Effector memory CD4-positive, alpha-beta T cell (primary cell): ENCODE measurements at places on chromosomes 13 and 19.

DNA sequence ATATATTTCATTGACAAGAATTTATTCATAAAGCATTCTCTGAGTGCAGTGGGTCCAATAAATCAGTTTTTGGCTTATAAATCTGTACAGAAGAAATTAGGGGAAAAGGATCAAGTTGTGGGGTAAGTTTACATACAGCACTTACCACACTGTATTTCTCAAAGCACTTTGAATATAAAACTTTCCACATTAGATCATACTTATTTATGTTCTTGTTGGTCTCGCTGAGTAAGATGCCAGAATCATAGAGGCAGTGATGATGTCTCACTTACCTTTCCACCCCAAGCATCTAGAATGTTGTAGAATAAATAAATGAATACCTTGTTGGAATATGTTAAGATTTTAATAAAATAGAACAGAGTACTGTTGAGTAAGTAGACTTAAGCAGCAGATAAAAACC lies 279.1 kb downstream of the PCDH20 start:
- no peak for DNase-seq

GRCh38 chr19:11506101-11506555 lies 489 bp upstream of the ZNF653 start:
- DNase-seq, result no peak

- DNase-seq, result no peak
These were observed 70.1 kb downstream of the CAB39L start for GRCh38 chr13:49373716-49374115.

DNA sequence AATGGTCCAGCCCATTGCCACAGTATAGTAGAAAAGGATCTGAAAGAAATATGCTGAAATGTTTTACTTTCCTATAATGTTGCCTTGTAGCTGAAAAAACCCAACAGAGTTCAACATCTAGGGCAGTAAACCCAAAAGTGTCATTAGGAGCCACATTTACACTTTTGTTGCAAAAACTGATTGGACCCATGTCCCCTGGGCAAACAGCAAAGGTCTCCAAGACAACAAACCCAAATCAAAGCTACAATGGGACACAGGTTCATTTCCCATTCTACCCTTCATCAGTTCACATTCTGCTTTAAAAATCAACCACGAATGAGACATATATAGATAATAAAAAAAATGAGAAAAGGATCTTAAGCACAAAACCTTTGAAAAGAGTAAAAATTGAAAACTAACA lies 744.8 kb downstream of the PCDH17 start:
- no peak for DNase-seq

DNA sequence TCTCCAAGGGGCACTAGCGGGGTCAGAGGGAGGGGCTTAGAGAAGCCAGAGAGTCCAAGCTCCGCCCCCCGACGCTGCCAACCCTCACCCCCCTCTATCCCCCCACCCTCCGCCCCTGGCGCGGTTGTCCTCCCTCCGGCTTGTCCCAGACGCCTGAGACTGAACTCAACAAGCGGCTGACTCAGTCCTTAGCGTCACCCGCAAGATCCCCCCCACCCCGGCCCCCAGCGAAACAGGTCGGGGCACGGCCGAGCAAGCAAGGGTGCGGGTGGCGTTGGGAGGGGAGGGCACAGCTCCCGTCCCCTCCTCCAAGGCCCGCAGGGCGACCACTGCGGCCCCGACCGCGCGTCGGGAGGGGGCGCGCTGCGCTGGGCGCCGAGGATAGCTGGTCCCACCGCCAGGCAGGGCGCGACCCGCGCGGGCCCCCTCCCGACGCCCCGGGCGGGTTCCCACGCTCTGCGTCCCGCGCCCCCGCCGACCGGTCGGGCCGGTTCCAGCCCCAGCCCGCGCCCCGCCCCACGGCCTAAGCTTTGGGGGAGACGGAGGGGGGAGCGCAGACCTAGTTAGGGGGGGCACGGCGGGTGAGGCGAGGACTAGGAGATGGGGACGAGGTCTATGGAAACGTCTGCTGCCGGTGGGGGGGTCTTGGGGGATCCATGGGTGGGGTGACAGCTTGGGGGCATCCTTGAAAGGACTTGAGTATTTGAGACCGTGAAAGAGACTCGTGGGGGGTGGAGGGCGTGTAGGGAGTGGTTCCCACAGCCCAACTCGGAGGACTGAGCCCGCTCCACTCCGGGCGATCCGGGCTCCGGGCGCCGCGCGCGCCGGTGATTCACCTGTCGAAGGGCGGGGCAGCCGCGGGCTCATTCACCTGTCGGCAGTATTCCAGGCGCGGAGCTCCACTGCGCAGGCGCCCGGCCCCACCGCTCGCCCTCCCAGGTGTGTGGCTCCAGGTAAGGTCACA lies 5.1 kb downstream of the NOTCH3 start:
- no peak for DNase-seq

- no peak for DNase-seq
These were observed 9.0 kb downstream of the SLC27A1 start for GRCh38 chr19:17479325-17479791.

DNA sequence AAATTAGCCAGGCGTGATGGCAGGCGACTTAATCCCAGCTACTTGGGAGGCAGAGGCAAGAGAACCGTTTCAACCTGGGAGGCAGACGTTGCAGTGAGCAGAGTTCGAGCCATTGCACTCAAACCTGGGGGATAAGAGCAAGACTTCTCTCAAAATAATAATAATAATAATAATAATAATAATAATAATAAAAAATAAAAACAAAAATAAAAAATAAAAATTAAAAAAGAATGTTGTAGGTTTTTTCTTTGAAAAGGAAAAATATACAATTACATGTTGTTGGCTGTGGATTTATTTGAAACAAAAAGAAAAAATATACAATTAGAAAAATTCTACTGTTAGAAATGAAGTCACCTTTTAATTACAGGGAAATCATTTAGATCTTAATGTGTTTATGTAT lies 11.5 kb upstream of the PRODH2 start:
- no peak for DNase-seq

- no peak for DNase-seq
These were observed 24.8 kb downstream of the UPF1 start for GRCh38 chr19:18856385-18857126.

GRCh38 chr13:102405499-102406100 lies 3.8 kb upstream of the FGF14 start:
- no peak for DNase-seq

DNA sequence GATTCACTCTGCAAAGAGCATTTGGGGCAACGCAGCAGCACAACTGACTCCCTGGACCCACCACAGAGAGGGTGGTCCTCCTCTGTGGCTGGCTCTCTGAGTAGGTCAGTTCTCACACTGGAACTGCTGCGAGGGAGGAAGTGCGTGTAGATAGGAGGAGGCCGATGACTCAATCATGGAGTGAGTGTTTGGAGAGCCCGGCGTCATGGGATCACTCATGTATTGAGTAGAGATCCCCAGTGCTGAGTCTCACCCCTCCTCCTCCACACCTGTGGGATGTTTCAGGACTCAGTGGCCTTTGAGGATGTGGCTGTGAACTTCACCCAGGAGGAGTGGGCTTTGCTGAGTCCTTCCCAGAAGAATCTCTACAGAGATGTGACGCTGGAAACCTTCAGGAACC lies 8.9 kb downstream of the ZNF101 start:
- DNase-seq, result no peak

GRCh38 chr13:82976499-82976898 lies 905.8 kb downstream of the SLITRK1 start:
- DNase-seq, result no peak

DNA sequence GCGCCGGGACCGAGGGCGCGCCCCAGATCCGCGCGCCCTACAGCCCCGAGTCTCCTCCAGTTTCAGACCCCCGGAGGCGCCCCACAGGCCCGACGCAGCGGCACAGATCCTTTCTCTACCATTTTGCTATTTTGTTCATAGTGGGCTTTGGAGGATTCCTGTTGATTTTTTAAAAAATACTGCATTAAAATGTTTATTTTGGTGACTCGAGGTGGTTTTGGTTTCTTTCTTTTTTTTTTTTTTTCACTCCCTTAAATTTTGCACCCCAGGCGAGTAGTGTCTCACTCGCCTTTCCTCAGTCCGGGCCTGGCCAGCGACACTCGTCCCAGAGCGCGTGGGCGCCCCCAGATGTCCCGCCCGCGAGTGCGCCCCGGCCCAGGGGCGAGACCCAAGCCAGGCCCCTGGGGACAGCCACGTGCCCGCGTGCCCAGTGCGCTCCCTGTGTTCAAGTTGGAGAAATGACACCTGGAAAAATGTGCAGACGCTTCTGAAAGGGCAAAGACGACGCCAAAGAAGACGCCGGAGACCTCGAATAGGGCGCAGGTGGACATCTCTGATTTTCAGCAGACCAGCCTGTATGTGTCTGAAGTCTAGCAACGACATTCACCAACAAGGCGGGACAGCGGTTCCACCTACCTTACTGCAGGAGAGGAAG lies 471 bp upstream of the INSR start:
- DNase-seq, result no peak

DNA sequence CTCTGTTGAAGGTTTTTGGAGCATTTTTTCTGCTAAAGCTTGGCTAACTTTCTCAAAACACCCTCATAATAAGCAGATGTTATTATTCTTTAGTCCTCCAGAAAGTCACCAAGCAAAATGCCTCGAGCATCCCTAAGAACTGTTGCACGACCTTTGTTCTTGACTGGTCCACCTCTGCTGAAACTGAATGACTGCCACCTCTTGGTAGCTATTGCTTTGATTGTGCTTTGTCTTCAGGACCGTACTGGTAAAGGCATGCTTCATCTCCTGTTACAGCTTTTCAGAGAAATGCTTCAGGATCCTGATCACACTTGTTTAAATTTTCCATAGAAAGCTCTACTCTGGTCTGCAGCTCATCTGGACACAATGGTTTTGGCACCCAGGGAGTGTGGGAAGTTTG lies 254.8 kb downstream of the DCT start:
- no peak for DNase-seq

GRCh38 chr13:22017226-22017625 lies 346.4 kb downstream of the FGF9 start:
- no peak for DNase-seq

DNA sequence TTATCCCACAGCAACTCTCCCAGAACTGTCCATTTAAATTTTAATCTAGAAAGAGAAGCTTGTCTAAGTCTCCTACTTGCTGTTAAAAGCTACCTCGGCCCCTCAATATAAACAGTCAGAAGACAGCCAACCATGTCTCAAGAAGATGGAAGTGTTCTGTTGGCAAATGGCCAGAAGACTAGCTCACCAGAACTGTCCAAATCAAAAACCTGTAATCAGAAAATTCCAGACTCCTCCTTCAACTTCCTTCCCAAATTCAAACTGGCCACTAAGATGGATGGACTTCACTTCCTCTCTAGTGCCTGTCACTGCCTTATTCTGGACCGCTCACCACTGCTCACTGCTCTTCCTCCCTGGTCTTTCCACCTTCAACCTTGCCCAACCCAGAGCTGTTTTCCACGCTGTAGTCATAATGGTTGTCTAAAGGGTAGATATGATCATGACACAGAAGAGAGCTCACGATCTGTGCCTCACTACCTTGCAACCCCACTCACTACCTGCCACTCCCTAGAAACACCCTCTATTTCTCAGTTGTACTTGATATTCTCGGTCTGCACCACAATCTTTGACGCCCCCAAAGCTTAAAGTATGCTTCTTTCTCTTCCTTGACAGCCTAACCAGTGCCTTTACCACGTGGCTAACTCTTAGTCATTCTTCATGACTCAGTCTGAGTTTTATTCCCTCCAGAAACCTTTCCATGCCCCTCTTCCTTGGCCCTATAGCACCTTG lies 9.2 kb downstream of the FGF14 start:
- DNase-seq, result no peak

GRCh38 chr13:27211771-27212364 lies 39.5 kb upstream of the RPL21 start:
- no peak for DNase-seq

- no peak for DNase-seq
These were observed 24.8 kb downstream of the MAST3 start for GRCh38 chr19:18122424-18122823.

- no peak for DNase-seq
These were observed 40.0 kb upstream of the FOXO1 start for GRCh38 chr13:40706439-40706838.

DNA sequence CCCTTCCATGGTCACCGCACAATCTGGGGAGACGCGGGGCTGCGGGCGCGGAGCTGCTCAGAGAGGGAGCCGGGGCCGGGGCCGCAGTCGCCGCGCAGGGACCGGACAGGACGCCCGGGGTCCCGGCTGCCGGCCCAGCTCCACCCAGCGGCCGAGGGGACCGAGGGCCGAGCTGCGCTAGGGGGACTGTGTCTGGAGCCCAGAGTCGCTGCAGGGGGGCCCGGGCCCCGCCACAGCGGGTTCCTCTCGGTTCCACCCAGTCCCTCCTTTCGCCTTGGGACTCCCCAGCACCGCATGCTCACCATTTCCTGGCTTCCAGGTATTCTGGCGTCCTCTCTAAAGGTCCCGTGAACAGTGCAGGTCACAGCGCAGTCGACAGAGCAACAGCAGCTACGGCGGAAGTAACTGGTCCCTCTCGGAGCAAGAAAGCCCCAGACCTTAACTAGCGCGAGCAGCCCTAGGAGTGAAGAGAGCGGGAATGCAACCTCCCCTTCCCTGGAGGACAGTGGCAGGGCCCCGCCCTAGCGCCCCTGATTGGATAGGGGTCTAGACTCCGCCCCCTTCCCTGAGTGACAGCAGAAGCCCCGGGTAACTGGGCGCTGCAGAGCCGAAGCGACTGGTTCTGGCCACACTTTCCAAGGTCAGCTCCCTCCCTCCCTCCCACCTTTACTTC lies at the start of gene ZNF878:
TSS of gene ZNF878 (minus strand) at position 465 of the 673 bp plus-strand sequence. CDS start at position 305, 160 bp downstream.
- DNase-seq, result no peak

- no peak for DNase-seq
These were observed 53.5 kb upstream of the TNFRSF19 start for GRCh38 chr13:23516702-23517101.

DNA sequence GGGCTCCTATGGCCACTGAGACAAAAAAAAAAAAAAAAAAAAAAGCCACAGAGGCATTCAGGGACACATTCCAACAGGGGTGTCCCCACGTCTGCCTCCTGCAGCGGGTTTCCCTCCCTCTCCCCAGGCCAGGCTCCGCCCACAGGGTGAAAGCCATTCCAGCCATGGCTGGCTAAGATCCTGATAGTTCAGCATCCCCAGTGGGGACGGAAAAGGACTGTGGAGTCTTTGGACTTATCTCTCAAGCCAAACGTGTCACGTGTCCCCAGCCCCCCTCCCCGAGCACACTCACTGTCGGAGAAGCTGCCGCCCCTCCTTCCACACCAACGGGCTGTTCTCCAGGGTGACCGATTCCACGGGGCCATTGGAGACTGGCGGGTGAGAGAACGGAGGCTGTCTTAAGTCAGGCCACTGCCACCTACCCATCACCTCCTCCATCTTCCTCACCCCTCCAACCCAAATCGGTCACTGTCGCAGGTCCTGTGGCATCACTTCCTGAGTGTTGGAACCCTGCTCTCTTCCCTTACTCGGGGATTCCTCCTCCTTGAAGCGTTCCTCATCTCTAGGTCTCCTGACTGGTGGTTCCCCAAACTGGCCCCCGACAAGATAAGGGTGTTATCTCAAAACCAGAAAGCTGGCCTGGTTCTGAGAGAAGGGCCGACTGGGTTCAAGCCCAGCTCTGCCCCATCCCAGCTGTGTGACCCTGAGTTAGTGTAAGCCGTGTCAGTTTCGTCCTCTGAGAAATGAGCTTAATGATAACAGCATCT lies 9.1 kb upstream of the FKRP start:
- no peak for DNase-seq

DNA sequence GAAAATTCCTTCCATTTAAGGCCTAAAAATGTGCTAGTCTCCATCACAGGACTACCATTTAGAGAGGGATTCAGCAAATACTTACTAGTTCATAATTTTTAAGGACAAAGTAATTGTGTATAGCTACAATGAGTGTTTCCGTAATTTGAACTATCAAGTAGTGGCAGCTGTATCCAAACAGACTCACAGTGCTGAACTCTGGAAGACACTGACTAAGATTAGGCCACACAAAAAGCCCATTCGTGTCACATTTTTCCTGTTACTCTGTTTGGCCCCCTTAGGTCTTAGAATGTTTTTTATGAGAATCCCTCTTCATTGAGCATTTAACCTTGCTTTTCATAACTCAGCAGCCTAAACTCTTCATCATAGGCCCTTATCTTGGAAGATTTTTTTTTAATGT lies 731.2 kb upstream of the PCDH9 start:
- DNase-seq, result no peak
